ENCODE measurements at places on chromosomes 16 and 17.

DNA sequence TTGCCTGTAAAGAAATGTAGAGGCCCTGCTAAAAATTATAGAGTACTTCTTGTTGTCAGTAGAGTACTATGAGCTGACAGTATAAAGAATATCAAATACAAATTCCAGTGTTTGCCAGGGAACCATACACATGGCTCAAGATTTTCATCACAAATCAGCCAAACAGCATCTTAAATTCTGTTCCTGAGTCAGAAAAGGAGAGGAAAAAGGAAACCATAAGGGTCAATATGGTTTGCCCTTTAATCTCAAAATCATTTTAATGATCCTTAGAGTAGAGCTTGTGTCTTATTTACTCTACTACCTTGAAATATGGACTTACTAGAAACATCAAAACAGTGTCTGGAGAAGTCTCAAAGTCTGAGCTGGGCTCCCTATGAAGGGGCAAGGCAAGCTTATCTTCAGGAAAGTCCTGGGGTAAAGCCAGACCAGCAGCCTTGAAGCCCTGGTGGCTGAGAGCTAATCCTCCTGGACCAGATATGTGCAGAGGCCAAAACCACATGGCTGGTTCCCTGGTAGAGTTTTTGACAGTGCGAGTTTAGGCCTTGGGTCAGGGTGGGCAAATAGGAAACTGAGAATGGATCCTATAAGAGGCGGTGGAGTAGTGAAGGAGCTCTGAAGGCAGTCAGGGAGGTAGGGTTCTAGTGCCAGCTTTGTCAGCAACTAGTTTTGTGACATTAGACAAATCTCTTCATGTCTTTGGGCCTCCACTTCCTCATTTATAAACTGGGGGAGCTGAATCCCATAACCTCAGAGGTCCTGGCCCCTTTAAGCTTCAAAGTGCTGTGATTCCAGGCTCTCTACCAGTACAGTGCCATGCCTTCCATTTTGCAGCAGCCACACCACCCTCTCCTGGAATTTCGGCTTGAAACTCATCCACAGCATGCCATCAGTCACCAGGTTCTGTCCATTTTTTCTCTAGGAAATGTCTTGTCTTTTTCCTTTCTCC is 38.9 kb downstream of the MRTFB start:
- DNase-seq: no peak

GRCh38 chr17:78689029-78689428 is 93.0 kb downstream of the CYTH1 start:
- no peak for DNase-seq

- DNase-seq: no peak
Observed at GRCh38 chr17:75096082-75096625, 8.4 kb downstream of the SLC16A5 start.

- no peak for DNase-seq
Observed at GRCh38 chr16:55389426-55390073, 65.5 kb downstream of the IRX6 start.

- peak; percentile 43 for DNase-seq
Observed at GRCh38 chr16:1057252-1057932, 15.2 kb upstream of the SSTR5 start.

GRCh38 chr17:65115839-65116238 is 21.3 kb upstream of the RGS9 start:
- DNase-seq: no peak

GRCh38 chr17:81392909-81393654 is 2.2 kb upstream of the BAHCC1 start:
- DNase-seq: peak; percentile 29

DNA sequence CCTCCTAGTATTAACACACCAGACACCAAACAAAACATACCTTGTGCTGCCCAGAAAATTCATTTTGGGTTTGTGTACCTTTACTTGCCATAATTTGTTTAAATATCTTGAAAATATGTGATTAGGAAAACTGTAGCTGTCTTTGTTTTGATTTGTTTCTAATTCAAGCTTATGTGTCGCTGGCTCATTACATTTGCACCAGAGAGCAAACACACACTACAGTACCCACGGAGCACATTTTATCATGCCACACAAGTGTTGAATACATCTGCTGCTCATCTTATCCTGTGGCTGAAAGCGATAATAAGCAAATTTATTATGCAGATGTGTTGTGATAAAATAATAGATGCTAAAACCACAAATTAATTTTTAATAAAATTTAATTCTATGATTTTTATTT is 63.1 kb downstream of the SPAG9 start:
- no peak for DNase-seq

- no peak for DNase-seq
Observed at GRCh38 chr17:79046916-79047280, 22.9 kb downstream of the C1QTNF1 start.

- no peak for DNase-seq
Observed at GRCh38 chr16:14564861-14565687, 65.0 kb downstream of the PARN start.

GRCh38 chr16:81706327-81707295 is 72.5 kb upstream of the PLCG2 start:
- no peak for DNase-seq

GRCh38 chr17:44900894-44901293 is 1.6 kb upstream of the EFTUD2 start:
- no peak for DNase-seq

- no peak for DNase-seq
Observed at GRCh38 chr16:11624205-11624604, 37.5 kb upstream of the LITAF start.

- DNase-seq: no peak
Observed at GRCh38 chr17:81419319-81419885, 24.1 kb downstream of the BAHCC1 start.

DNA sequence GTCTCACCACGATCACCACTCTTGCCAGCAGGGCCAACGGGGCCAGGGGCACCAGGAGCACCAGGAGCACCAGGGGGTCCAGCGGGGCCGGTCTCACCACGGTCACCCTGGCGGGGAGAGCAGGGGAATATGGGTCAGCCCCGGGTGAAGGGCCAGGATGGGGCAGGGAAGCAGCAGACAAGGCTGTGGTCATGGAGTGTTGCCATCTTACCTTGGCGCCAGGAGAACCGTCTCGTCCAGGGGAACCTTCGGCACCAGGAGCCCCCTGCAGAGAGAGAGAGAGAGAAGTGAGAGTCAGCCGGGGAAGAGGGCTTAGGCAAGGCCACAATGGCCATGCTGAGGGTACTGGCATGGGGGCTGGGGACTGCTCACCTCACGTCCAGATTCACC is 12.9 kb downstream of the COL1A1 start:
- DNase-seq: no peak

DNA sequence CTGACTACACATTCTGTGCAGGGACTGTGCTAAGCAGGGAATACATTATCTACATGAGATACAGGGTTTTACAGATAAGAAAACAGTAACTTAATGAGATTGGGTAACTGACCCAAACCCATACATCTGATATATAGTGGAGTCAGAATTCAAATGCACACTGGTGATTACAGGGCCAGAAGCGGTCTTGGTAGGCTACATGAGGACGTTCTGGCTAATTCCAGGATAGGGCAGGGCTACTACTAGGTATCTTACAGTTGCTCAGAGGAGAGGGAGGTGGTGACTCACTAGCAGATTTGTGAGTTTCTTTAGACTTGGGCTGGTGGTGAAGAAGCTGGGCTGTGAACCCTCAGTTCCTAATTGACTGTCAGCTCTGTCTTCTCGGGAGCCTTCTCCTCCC is 21.4 kb downstream of the TRIM16 start:
- DNase-seq: no peak

- DNase-seq: no peak
Observed at GRCh38 chr16:77611386-77611785, 110.9 kb upstream of the NUDT7 start.

- DNase-seq: no peak
Observed at GRCh38 chr16:76748461-76749348, 442.3 kb upstream of the MON1B start.

- no peak for DNase-seq
Observed at GRCh38 chr16:85603203-85603755, 9.8 kb upstream of the GSE1 start.

DNA sequence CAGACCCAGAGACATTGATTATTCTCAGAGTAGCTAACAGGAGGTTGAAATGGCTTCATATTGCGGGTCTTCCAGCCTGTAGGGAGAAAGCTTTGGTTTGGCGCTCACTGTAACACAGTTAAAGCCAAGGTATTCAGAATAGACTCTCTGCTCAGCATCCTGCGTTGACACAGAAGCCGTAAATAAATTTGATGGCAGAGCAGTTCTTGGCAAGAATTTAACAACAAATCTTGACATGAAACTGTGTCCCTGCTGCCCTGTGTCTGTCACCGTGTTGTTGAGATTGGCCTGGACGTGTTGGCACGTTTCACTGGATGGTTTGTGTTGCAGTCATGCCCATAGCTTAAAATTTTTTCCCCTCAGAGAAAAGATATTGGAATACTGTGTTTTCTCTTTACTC is 359.6 kb downstream of the SNX29 start:
- no peak for DNase-seq

DNA sequence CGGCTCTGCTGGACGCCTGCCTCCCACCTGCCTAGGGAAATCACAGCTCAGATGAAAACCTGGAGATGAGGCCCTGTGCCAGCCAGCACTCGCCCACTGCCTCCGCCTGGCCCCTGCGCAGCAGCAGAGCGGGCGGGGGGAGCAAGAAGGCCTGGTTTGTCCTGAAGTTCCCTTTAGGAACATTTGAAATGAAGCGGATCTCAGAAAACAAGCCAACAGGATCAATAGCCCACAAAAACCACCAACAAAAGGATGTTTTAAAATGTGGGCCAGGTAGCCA is 48.0 kb downstream of the RBFOX3 start:
- DNase-seq: no peak
